Stimulated activated CD8-positive, alpha-beta memory T cell treated with anti-CD3 and anti-CD28 coated beads, Interleukin-2, amount 100 ng/mL, for 1 hour (primary cell): ENCODE measurements at places on chromosomes 13 and 19.
A peak's percentile ranks its signal among the peaks of the same experiment; 100 is the strongest.

GRCh38 chr19:4791183-4792018 is at the start of gene FEM1A:
Gene FEM1A (plus strand): TSS chr19:4791734. CDS start chr19:4791855, 121 bp downstream.
- peak; percentile 96 for DNase-seq

DNA sequence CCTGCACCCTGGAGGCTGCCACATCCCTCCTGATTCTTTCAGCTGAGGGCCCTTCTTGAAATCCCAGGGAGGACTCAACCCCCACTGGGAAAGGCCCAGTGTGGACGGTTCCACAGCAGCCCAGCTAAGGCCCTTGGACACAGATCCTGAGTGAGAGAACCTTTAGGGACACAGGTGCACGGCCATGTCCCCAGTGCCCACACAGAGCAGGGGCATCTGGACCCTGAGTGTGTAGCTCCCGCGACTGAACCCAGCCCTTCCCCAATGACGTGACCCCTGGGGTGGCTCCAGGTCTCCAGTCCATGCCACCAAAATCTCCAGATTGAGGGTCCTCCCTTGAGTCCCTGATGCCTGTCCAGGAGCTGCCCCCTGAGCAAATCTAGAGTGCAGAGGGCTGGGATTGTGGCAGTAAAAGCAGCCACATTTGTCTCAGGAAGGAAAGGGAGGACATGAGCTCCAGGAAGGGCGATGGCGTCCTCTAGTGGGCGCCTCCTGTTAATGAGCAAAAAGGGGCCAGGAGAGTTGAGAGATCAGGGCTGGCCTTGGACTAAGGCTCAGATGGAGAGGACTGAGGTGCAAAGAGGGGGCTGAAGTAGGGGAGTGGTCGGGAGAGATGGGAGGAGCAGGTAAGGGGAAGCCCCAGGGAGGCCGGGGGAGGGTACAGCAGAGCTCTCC is 6.9 kb upstream of the CEACAM5 start:
- DNase-seq: no peak

DNA sequence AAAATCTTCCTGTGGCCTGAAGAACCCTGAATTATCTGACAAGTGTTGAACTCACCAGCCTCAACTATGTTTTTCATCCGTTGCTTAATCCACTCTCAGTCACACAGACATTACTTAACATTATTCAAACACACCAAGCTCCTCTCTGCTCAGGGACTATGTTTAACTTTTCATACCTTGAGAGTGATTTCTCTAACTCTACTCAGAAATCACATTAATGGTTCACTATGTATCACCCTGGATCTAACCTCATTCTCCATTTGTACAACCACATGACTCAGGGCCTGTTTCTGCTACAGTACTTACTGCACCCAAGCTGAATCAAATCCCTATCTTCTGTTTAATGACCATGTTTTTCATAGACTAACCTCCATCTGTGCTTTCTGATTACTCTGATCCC is 553.7 kb upstream of the PRR20A start:
- DNase-seq: no peak

- no peak for DNase-seq
Measured at GRCh38 chr19:45137179-45137761, 23.5 kb downstream of the NKPD1 start.

GRCh38 chr19:4189641-4190040 is 7.2 kb downstream of the ANKRD24 start:
- no peak for DNase-seq

DNA sequence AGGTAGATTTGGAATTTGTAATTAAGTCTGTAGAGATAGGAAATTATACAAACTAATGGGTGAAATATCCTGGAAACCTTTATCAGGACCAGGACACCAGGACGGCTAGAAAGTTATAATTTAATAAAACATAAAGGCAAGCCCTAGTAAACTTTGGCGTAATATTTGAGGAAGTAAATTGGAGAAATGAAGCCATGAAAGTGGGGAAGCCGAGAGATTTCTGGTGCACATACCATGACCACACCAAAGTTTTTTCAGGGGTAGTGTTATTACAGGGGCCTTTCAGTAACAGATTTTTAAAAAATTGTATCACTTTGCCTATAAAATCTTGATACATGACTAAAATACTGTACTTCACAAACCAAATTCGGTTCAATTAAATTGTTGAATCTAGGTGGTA is 54.7 kb upstream of the URAD start:
- DNase-seq: no peak

GRCh38 chr13:27973291-27973690 is 4.2 kb upstream of the CDX2 start:
- no peak for DNase-seq

DNA sequence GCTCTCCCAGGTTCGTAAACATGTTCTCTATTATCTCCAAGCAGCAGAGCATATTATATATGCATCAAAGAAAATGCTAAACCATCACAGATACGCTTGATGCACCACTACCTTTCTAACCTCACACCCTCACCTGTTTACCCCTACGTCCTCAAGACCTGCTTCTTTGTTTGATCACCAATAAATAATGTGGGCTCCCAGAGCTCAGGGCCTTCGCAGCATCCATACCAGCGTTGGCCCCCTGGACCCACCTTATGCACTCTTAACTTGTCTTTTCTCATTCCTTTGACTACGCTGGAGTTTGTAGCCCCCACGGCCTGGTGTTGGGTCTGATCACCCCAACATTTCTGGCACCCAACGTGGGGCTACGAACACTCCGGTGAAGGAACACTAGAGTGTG is 10.0 kb upstream of the ZNF443 start:
- DNase-seq: no peak

GRCh38 chr19:33449799-33450198 is 71.8 kb downstream of the PEPD start:
- no peak for DNase-seq

DNA sequence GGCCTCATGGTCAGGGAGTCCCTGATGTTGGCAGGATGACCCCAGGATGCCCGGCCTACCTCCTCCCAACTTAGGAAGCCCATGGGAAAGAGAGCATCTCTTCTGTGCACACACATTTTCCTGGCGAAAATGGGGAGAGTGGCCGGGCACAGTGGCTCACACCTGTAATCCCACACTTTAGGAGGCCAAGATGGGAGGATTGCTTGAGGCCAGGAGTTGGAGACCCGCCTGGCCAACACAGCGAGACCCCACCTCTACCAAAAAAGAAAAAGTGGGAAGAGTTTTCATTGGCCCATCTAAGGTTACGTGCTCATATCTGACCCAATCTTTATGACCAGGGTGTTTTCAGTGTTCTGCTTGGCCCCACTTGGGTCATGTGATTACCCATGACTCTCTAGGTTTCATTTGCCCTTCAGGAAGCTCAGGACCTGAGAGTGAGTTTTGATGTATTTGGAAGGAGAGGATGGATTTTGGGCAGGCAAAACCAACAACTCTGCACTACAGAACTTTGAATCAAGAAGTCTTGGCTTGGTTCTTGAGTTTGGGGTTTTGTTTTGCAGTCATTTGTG is 33.6 kb upstream of the SHKBP1 start:
- DNase-seq: no peak

DNA sequence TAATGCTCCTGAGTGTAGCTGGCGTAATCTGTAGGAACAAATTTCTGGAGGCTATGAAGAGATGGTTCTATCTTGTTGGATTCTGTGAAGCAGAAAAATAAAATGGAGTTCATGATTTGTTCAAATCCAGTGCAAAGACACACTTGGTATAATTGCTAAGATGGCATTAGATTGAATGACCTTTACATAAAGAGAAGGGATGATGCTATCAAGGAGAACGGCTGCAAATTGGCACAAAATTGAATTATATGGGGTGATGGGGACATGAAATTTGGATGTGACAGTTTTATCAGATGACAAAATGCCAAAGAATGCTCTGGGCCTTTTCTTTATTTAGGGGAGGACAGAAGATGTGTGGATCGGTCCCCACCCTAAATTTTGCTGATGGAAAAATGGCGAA is 4.0 kb downstream of the METTL21C start:
- DNase-seq: no peak

DNA sequence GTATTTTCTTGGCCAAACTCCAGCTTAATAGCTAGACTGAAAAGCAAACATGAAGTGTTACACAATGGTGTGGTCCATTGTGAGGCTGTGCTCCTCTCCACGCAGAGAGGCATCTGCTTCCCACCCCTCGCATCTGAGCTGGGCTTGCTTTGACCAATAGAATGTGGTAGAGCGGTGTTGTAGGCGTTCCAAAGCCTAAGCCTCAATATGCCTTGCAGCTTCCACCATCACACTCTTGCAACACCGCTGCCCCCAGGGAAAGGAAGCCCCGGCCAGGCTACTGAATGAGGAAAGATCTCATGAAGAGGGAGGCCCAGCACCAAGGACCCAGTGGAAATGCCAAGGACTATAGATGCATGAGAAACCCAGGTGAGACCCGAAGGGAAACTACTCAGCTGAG is 9.4 kb downstream of the FLT1 start:
- DNase-seq: no peak

DNA sequence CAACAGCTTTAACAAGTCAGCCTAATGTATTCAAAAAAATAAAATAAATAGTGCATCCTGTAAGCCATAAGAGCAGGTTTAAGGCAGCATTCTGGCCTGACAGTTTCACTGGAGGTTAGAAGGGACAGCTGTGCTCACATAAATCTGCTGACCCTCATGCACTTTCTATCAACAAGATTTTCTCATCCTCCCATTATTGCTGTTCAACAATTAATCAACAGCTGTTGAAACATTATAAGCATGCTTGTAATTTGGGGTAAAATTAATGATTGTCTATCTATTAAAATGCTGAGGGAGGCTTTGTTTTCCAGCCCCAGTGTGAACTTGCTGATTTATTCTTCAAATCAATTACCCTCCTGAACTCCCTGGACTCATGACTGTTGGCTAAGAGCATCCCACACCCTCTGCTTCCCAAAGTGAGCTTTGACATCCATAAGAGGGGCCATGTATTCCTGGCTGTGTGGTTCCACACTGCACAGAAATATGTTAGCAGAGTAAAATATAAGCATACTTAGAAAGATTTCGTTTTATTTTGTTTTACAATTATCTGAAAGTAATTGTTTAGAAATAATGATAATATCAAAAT is 492.4 kb downstream of the EFNB2 start:
- no peak for DNase-seq

- DNase-seq: no peak
Measured at GRCh38 chr13:61727767-61728166, 312.1 kb upstream of the PCDH20 start.

DNA sequence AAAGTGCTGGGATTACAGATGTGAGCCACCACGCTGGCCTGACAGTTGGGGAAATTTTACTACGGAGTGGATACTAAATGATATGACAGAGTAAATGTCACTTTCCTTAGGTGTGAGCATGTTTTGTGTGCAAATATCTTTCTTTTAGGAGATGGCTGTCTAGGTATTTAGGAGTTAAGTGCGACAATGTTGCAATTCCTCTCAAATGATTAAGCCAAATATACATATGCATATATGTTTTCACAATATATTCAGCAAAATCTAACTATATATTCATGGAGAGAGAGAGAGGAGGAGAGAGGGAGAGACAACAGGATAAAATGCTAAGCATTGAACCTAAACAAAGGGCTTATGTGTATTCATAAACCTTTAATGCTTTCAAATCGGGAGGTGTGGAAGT is 5.4 kb upstream of the SERTAD3 start:
- DNase-seq: no peak

DNA sequence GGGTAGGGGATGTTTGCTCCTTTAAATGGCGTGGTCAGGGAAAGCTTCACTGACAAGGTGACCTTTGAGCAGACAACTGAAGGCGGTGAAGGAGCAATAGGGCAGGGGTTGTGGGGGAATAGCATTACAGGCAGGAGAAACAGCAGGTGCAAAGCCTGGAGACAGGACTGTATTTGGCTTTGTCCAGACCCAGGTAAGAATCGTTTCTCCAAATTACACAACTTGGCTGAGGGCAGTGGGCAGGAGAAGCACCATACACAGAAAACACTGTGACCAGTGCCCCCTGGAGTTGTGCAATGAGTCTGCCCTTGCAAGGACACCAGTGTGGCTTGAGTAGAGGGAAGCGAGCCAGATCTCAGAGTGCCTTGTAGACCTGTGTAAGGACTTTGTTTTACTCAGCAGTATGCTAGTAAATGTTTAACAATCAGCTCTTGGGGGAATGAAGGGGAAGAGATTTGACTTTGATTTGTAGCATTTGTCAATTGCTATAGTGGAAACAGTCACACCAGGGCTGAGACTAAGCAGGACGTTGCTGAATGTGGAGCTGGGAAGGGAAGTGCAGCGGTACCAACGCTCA is 360.0 kb downstream of the DCT start:
- DNase-seq: no peak

DNA sequence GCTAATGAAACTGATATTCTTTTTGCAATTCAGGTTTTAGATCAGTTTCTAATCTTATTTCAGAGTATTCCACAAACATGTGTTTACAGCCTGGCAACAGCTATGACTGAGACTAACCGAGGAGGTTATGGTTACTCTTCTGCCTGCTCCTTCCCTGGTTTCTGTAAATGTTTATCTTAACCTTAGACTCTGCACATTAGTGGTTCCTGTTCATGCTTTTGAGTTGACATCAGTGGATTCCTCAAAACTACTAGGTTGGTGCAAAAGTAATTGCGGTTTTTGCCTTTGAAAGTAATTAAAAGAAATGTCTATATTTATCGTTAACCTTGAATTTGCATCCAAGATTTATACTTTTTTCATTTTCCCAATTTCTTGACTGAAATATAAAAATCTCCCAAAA is 237.0 kb upstream of the TSHZ3 start:
- DNase-seq: no peak

DNA sequence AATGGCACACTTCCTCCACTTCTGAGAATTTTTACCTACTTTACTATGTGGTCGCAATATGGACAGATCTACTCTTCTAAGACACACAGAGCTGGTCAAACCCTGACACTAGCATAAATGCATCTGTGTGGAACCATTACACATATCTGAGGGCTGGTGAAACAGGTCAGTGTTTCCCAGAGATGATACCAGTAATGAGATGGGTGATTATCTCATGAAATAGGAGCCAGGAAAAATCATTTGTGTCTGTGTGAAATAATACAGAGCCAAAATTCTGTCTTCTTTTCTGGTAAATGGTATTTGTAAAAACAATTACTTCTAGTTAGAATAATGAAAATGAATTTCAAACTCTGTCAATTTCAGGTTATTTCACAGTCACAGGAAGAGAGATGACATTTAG is 71.6 kb upstream of the FARP1 start:
- no peak for DNase-seq

GRCh38 chr19:7004313-7004931 is 16.8 kb downstream of the MBD3L2B start:
- DNase-seq: no peak

DNA sequence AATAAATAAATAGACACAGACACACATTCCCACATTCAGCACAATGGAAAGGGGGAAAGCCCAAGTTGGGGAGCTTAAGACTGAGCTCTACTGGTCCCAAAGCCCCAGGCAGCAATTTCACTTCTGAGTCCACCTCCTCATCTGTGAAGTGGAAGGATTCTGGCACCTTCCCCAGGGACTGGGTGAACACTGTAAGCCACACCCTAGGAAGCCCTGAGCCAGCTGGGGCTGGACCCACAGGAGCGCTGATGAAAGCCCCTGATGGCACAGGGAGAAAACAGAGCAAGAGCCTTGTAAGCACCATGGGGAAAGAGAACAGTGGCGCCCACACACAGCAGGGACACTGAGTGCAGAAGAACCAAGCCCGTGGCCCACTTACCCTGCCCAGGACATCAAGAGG is 37.8 kb downstream of the EPS15L1 start:
- DNase-seq: no peak

- no peak for DNase-seq
Measured at GRCh38 chr13:110949628-110950027, 34.8 kb upstream of the ANKRD10 start.

GRCh38 chr19:16078759-16079707 is 2.7 kb downstream of the TPM4 start:
- DNase-seq: peak; percentile 41

GRCh38 chr19:6864325-6864940 is 22.9 kb upstream of the ADGRE1 start:
- DNase-seq: no peak

- DNase-seq: no peak
Measured at GRCh38 chr13:48320891-48321510, 17.4 kb downstream of the RB1 start.
